ENCODE measurements at places on chromosomes 12 and 14.
A peak's percentile ranks its signal among the peaks of the same experiment; 100 is the strongest.

DNA sequence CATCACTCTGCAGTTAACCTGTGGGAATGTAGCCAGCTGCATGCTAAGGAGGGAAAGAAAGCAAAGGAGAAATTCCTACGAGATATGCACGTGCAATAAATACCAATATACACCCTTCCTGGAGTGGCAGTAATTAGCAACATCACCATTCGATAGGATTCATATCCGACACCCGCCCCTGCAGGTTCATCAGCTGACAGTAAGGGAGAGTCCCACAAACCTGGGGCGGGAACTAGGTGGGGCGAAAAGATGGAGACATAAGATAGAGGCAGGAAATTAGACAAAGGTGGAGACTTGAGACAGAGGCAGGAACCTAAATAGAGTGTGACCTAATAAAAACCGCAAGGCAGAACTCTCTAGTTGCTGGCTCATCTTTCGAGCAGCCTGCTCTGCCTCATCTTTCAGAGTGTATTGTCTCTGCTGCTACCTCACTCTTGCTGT, 51.6 kb downstream of the PLEKHG3 start:
- DNase-seq = peak; percentile 86

DNA sequence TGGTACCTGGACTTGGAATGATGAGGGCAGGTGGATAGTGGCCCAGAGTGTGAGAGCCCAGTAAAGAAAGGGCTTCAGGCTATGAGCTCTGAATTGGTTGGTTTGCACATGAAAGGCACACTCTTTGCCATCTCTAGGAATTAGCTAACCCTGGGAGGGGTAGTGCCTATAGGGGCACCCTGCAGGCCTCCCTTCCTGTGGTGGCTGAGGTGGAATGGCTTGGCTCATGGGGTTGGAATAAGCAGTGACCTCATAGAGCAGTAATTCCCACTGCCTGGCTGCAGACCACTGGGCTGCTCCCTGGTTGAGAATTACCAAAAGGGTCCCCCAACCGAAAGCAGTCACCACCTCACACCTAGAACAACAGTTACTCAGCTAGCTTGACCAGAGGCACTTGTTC, 42.7 kb downstream of the ASCL4 start:
- no peak for DNase-seq

- no peak for DNase-seq
Measured at GRCh38 chr12:15677726-15678201, 111.4 kb downstream of the EPS8 start.

DNA sequence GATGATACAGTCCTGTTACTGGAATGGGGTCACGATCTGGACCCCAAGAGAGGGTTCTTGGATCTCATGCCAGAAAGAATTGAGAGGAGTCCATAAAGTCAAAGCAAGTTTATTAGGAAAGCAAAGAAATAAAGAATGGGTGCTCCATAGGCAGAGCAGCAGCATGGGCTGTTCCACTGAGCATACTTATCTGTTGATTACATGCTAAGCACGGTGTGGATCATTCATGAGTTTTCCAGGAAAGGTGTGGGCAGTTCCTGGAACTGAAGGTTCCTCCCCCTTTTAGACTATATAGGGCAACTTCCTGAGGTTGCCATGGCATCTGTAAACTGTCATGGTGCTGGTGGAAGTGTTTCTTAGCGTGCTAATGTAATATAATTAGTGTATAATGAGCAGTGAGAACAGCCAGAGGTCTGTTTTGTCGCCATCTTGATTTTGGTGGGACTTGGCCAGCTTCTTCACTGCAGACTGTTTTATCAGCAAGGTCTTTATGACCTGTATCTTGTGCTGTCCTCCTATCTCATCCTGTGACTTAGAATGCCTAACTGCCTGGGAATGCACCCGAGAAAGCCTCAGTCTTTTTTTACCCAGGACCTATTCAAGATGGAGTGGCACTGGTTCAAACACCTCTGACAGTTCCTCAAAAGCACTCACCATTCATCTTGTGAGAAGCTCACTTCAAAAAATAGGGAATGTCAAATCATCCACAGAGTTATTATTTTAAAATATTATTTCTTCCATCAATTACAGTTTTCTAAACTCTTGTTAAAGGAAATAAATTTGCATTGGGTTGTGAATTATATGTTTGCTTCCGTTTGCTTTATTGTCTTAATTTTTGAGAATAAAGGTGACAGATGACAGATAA, 1358.8 kb upstream of the TMEM132C start:
- DNase-seq = no peak

DNA sequence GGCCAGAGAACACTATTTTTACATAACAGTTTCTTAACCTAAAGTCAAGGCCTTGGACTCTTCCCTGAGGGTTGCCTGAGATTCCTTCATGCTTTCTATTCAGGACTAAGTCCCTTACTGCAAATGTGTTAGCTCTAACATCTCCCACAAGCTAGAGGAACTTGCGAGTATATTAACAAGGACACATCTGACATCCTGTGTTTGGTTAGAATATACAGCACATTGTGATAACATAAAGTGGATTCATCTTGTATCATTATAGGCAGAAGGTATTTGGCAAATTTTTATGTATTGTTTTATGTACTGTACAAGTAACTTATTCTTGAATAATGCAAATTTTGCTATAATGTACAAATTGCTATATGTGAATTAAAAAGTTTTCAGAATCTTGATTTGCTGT, 45.5 kb downstream of the SH2B3 start:
- DNase-seq = no peak

GRCh38 chr12:2607881-2608607, 186.7 kb upstream of the FKBP4 start:
- no peak for DNase-seq

DNA sequence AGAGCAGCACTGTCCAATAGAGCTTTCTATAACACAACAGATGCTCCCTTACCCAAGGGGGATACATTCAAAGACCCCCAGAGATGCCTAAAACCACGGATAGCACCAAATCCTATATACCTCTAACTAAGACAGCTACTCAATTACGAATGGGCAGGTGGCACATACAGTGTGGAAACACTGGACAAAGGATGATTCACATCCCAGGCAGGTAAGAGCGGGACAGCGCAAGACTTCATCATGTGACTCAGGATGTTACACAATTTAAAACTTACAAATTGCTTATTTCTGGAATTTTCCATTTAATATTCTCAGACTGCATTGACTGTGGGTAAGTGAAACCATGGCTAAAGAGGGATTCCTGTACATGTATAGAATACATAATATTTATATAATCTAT, 5.5 kb upstream of the HCFC2 start:
- DNase-seq = peak; percentile 66

DNA sequence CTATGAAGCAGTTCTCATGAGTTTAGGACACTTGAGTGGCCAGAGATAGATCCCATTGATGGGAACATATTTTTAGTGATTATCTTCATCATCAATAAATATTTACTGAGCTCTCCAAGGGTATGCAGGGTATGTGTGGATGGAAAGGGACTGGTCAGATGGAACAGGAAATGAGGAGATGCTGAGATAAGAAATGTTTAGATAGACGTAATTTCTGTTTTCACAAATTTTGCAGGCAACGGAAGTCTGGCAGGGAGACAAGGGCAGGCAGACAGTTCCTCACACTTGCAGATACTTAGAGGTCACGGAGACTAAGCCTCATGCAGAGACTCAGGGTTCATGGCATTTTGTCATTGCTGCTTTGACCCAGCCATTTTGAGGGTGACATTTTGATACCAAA, 24.3 kb downstream of the BCL2L14 start:
- DNase-seq = no peak

Measured in PC-3 (cell line).